Stomach (tissue), 19 donors: ENCODE measurements at places on chromosomes 7 and 10. TPM values are rescaled to one million over a fixed set of nuclear protein-coding genes. Genes with fewer than 3 reads are reported as not detected.

DNA sequence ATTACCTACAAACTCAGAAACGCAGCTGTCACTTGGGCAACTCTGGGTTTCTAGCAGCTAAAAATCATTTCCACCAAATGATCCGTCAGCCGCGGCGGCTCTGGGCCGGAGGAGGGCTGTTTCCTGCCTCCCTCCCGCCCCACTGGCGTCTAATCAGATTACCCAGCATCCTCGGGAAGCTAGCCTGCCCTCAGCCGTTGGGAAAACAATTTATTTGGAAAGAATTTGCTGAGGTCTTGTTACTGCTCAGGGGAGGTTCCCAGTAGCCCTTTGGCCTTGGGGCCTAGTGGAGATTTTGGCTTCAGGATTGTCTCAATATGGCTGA lies 65.0 kb upstream of the ADGRA1 start:
- peaks cover 11% of the 10 kb centered on the region for H3K4me1 ChIP-seq
- H3K27me3 ChIP-seq: peaks cover 11% of the 10 kb centered on the region
- H3K36me3 ChIP-seq: no peaks in the 10 kb centered on the region
- DNase-seq: peak; percentile 79

DNA sequence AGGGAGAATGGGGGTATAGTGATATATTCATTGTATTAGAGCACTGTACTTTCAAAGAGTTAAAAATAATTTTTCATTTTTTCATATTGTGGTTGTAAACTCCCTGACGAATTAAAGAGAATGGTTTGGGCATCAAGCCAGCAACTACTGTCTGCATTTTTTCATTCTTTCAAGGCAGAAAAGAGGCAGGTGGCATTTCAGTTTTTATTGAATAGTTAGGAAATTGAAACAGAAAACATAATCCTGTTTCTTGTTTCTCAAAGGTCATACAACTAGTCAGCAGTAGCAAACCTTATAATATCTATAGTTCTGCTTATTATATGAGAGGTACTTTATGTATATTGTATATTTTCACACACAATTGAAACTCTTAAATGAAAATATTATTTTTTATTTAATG lies 303.9 kb upstream of the KCND2 start:
- H3K4me1 ChIP-seq: no peaks in the 10 kb centered on the region
- DNase-seq: no peak
- H3K4me3 ChIP-seq: no peak overlapping the region
- no peak overlapping the region for H3K27ac ChIP-seq
- H3K27me3 ChIP-seq: no peaks in the 10 kb centered on the region

- H3K4me3 ChIP-seq: no peak overlapping the region
- DNase-seq: no peak
- no peaks in the 10 kb centered on the region for H3K4me1 ChIP-seq
- H3K27me3 ChIP-seq: no peaks in the 10 kb centered on the region
- no peaks in the 10 kb centered on the region for H3K36me3 ChIP-seq
These were observed 61.0 kb downstream of the MEOX2 start for GRCh38 chr7:15625466-15625865.

DNA sequence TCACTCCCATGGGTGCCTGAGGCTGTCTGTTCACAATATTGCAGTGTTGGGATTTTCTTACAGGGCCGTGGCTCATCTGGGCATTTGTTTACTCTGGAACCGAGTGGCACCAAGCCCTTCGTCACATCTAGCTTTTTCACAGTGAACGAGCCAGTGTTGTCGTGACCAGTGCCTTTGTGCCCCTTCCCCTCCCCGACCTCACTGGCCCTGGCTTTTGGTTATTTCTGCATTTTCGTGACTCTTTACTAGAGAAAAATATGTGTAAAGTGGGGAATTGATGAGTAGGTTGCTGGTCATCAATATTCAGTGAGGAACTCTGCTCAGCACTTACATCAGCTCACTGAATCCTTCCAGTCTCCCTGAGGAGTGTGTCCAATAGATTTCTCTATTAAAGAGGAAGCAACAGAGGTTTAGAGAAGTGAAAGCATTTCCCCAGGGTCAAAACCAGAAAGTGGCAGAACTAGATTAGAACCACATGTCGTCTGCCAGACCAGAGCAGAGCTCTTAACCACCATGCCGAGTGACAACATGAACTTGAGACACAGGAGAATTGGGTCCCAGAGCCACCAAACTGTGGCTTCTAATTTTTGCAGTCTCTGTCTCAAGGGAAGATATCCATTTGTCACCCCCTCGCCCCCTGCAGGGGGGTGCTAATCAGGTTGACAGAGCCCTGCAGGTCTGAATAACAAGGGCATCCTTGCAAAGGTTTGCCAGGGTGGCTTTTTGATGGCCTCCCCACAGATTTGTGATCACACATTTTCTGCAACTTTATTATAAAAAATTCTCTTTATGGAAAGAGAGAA lies 125.3 kb downstream of the CHN2 start:
- peak; percentile 60 for DNase-seq
- no peaks in the 10 kb centered on the region for H3K27me3 ChIP-seq
- peaks cover 15% of the 10 kb centered on the region for H3K4me1 ChIP-seq

GRCh38 chr7:20539201-20539600 lies 76.3 kb upstream of the ABCB5 start:
- no peaks in the 10 kb centered on the region for H3K27me3 ChIP-seq
- H3K4me3 ChIP-seq: no peak overlapping the region
- DNase-seq: no peak
- no peaks in the 10 kb centered on the region for H3K4me1 ChIP-seq

DNA sequence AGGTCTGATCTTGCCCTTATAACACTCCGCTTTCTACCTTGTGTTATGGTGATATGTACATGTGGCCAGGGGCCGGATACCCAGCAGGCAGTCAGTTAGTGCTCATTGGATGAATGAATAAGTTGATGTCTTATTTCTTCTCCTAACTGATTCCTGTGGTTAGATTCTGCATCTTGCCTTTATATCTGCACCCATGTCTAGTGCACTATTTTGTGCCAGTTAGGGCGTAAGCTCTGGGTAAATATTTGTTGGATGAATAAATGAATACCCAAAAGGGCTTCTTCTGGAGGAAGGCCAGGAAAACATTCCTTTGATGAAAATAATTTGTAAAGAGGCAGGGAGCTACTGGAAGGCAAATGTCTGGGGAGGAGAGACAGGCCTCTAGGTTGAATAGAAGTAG lies 148.2 kb downstream of the CHN2 start:
- H3K4me1 ChIP-seq: no peaks in the 10 kb centered on the region
- DNase-seq: no peak
- H3K4me3 ChIP-seq: no peak overlapping the region
- no peak overlapping the region for H3K27ac ChIP-seq
- no peaks in the 10 kb centered on the region for H3K36me3 ChIP-seq

DNA sequence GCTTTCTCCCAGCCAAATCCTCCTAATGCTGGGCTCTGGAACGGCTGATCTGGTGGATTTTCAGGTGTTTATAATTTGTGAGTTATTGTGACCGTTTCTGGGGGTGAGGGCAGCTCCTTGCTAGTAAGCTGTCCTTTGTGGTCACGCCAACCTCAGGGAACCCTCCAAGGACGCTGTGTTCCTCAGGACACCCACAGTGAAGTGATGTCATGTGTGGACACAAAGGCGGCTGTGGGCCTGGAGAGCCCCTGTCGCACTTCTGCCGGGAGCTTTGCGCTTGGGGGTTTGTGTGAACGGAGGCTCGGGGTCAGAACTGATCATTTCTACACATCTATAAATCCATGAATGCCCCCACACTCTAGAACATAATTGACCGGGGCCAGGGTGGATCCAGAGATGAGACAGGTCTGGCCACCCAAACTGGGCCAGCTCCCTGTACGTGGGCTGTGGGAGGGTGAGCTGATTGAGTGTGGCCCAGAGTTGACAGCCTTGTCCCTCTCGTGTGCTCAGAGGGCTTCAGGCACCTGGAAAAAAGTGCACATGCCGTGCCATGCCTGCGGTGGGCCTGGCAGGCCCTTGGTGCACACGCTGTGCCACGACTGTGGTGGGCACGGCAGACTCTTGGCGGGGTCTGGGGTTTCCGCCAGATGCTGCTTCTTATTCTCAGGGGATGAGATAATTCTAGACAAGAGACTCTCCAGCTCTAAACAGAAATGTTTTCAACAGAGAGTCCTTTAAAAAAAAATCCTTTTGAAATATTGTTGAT lies 130.2 kb downstream of the VIPR2 start:
- no peak for DNase-seq
- no peak overlapping the region for H3K4me3 ChIP-seq
- H3K27ac ChIP-seq: peak overlapping the region; percentile 82

- H3K4me1 ChIP-seq: peaks cover 93% of the 10 kb centered on the region
- no peaks in the 10 kb centered on the region for H3K36me3 ChIP-seq
- H3K27ac ChIP-seq: no peak overlapping the region
- H3K4me3 ChIP-seq: no peak overlapping the region
- H3K27me3 ChIP-seq: no peaks in the 10 kb centered on the region
These were observed 11.0 kb downstream of the LCOR start for GRCh38 chr10:96842896-96843723.

GRCh38 chr10:75405598-75406461 lies 4.3 kb upstream of the ZNF503 start:
- peak; percentile 27 for DNase-seq
- H3K27me3 ChIP-seq: no peaks in the 10 kb centered on the region
- peak overlapping the region; percentile 96 for H3K27ac ChIP-seq
- H3K4me3 ChIP-seq: peak overlapping the region; percentile 82
- no peaks in the 10 kb centered on the region for H3K36me3 ChIP-seq
- H3K4me1 ChIP-seq: peaks cover 68% of the 10 kb centered on the region

GRCh38 chr10:124529661-124530214 lies 68.1 kb downstream of the LHPP start:
- peaks cover 28% of the 10 kb centered on the region for H3K4me1 ChIP-seq
- H3K27me3 ChIP-seq: no peaks in the 10 kb centered on the region
- no peaks in the 10 kb centered on the region for H3K36me3 ChIP-seq
- no peak overlapping the region for H3K4me3 ChIP-seq
- no peak for DNase-seq
- no peak overlapping the region for H3K27ac ChIP-seq

DNA sequence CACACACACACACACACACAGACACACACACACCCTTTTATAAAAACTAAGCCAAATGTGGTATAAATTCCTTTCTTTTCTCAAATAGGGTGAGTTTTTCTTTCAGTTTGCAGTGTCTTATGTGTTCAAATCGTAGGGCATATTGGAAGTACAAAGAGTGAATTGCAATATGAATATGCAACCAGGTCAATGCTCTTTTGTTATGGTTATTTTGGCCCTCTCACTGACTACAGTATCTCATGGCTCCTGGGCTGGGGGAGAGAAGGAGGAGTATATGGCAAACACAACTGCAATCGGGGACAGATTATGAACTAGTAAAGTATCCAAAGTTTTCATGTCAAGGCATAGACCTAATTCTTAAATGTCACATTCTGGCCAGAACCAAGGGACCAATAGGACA lies 301.9 kb downstream of the PLXDC2 start:
- no peak overlapping the region for H3K4me3 ChIP-seq
- no peaks in the 10 kb centered on the region for H3K4me1 ChIP-seq
- H3K36me3 ChIP-seq: no peaks in the 10 kb centered on the region
- H3K27ac ChIP-seq: no peak overlapping the region
- DNase-seq: no peak
- H3K27me3 ChIP-seq: no peaks in the 10 kb centered on the region

DNA sequence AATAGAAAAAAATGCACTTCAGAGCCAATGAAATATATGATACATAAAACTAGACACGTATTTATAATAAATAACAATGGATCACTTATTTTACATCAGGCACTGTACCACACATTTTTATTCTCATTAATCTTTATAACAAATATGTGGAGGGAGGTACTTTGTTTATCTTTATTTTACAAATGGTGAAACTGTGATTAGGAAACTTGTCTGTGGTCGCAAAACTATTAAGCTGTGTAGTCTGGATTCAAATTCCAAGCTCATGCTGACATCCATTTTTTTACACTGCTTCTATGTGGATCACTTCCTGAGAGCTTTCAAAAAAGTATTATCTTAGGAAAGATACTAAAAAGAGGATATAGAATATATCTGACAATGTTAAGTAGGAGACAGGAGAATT lies 978.6 kb downstream of the SORCS1 start:
- no peaks in the 10 kb centered on the region for H3K4me1 ChIP-seq
- no peak overlapping the region for H3K27ac ChIP-seq

DNA sequence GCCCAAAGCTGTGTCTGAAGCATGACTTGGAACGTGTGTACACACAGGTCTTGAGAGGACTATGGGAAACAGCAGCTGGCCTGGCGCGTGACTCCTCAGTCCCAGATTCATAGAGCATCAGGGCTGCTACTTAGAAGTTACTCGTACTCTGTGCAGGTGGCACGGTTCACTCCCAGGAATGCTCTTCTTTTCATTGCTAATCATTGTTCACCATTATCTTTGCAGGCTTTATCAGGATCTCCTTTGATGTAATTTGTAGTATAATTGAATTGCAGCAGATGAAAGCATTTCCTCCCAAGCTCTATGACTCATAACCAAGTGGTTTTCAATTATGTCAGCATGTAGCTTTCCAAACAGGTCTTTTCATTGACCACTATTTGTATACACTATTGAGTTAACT lies 938.9 kb downstream of the NRG3 start:
- H3K27ac ChIP-seq: no peak overlapping the region
- peak; percentile 61 for DNase-seq
- no peaks in the 10 kb centered on the region for H3K36me3 ChIP-seq

- H3K27ac ChIP-seq: peak overlapping the region; percentile 88
- DNase-seq: no peak
- H3K27me3 ChIP-seq: no peaks in the 10 kb centered on the region
- H3K36me3 ChIP-seq: no peaks in the 10 kb centered on the region
- H3K4me3 ChIP-seq: peak overlapping the region; percentile 90
These were observed 1.2 kb downstream of the PURB start for GRCh38 chr7:44883961-44884620.

ANKRD7 gene
- total RNA-seq: not detected

TMEM273 gene
- 0.89 TPM for total RNA-seq

ZNF487 gene
- total RNA-seq: 4.8 TPM

HGF gene
- total RNA-seq: 6.2 TPM

TMUB1 gene
- total RNA-seq: 78.2 TPM

PRLHR gene
- total RNA-seq: not detected

C10orf88 gene
- 9.4 TPM for total RNA-seq
